ENCODE measurements at places on chromosomes 4 and X.
A peak's percentile ranks its signal among the peaks of the same experiment; 100 is the strongest.

GRCh38 chr4:113607998-113608397 lies 153.5 kb downstream of the CAMK2D start:
- H3K27ac ChIP-seq = no peak overlapping the region
- peaks cover 7% of the 10 kb centered on the region for H3K4me1 ChIP-seq
- no peaks in the 10 kb centered on the region for H3K27me3 ChIP-seq
- no peak overlapping the region for H3K4me3 ChIP-seq
- no peak for DNase-seq

GRCh38 chrX:8939322-8939721 lies 94.6 kb downstream of the FAM9B start:
- H3K27ac ChIP-seq = no peak overlapping the region
- H3K36me3 ChIP-seq = no peaks in the 10 kb centered on the region
- H3K4me1 ChIP-seq = no peaks in the 10 kb centered on the region
- H3K4me3 ChIP-seq = no peak overlapping the region

GRCh38 chr4:145481942-145482208 lies 222 bp downstream of the SMAD1 start:
- peak overlapping the region; percentile 71 for H3K4me3 ChIP-seq
- no peaks in the 10 kb centered on the region for H3K36me3 ChIP-seq
- DNase-seq = no peak
- H3K4me1 ChIP-seq = no peaks in the 10 kb centered on the region
- peak overlapping the region; percentile 99 for H3K27ac ChIP-seq

DNA sequence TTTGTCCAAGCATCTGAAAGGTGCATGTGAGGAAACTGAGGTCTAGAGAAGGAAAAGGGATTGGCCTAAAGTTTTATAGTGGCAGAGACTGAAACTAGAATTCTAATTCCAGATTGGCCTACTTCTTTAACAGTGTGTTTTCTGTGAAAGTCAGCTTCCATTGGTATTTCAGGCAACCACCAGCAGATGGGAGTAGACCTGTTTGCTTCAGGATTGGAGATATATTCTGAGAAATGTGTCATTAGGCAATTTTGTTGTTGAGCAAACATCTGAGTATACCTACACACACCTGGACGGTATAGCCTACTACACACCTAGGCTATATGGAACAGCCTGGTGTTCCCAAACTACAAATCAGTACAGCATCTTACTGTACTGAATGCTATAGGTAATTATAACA lies 207.3 kb upstream of the RADX start:
- H3K4me1 ChIP-seq = no peaks in the 10 kb centered on the region
- no peak overlapping the region for H3K27ac ChIP-seq
- no peaks in the 10 kb centered on the region for H3K36me3 ChIP-seq
- H3K4me3 ChIP-seq = no peak overlapping the region
- H3K27me3 ChIP-seq = no peaks in the 10 kb centered on the region
- no peak for DNase-seq

DNA sequence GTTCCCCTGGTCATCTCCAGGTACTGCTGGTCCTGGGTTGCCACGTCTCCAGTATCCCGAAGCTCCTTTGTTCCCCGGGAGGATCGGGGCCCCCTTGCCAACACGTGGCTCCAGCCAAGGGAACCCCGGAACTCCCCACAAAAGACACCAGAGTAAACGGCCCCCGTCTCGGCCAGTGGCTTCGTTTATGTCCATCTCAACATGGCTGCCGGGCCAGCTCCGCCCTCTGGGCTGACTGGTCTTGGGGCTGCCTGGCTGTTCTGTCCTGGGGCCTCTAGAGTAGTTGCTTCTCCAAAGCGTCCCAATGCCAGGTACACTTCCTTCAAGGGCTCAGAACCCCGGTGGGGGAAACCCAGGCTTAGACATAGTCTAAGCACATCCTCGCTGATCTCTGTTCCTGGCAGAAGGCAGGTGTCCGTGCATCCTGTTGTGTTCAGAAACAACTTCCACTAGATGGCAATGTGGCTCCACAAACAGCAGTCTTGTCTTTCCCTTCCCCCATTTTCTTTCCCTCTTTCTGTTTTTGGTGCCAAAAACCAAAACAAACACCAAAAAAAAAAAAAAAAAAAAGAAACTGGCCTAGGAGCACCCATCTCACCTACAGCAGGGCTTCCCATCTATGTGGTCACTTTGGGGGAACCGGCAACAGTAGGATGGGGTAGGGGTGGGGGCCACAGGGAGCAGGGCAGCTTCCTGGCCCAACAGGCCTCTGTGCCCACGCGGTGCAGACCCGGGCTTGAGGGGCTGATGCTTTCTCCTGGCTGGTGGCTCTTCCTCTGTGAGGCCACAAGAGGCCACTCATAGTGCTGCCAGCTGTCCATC lies 35.3 kb downstream of the NBDY start:
- H3K27ac ChIP-seq = no peak overlapping the region
- no peaks in the 10 kb centered on the region for H3K36me3 ChIP-seq
- no peak overlapping the region for H3K4me3 ChIP-seq
- no peaks in the 10 kb centered on the region for H3K4me1 ChIP-seq
- DNase-seq = no peak

GRCh38 chr4:139978692-139979091 lies 175.3 kb downstream of the MAML3 start:
- peaks cover 38% of the 10 kb centered on the region for H3K4me1 ChIP-seq
- no peak overlapping the region for H3K4me3 ChIP-seq
- no peaks in the 10 kb centered on the region for H3K27me3 ChIP-seq
- no peak overlapping the region for H3K27ac ChIP-seq
- no peak for DNase-seq
- H3K36me3 ChIP-seq = no peaks in the 10 kb centered on the region

DNA sequence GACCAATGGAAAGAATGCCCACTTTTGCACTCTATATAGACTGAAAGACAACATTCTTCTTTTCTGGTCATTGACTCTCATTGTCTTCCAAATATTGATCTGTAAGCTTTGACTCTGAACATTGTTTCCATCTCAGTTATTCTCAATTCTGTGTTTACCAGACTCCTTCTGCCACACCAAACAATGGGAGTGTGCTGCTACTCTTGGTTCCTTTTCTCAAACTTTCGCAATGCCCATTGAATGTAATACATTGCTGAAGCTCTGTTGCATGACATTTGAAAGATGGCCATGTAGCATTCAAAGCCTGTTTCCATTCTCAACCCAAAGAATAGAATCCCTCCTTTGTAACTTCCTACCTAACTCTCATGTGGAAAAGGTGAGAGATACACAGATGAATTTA lies 136.2 kb downstream of the BTC start:
- H3K4me3 ChIP-seq = no peak overlapping the region
- H3K27ac ChIP-seq = no peak overlapping the region
- no peaks in the 10 kb centered on the region for H3K27me3 ChIP-seq
- no peaks in the 10 kb centered on the region for H3K36me3 ChIP-seq
- H3K4me1 ChIP-seq = no peaks in the 10 kb centered on the region

DNA sequence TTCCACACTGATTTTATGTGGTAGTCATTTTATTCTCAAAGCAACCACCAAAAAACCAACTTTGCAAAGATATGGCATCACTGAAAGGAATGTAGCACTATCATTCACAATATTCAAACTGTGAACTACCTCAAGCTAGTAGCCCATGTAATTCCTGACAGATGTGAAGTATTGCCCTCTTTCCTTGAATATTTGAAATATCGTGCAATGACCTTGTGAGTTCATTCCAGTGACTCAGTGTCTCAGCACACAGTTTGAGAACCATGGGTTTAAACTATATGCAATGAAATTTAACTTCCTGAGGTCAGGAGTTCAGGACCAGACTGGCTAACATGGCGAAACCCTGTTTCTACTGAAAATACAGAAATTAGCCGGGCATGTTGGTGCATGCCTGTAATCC lies 20.9 kb upstream of the IQCM start:
- no peak overlapping the region for H3K27ac ChIP-seq
- H3K4me3 ChIP-seq = no peak overlapping the region
- no peaks in the 10 kb centered on the region for H3K36me3 ChIP-seq
- no peaks in the 10 kb centered on the region for H3K4me1 ChIP-seq
- no peak for DNase-seq

DNA sequence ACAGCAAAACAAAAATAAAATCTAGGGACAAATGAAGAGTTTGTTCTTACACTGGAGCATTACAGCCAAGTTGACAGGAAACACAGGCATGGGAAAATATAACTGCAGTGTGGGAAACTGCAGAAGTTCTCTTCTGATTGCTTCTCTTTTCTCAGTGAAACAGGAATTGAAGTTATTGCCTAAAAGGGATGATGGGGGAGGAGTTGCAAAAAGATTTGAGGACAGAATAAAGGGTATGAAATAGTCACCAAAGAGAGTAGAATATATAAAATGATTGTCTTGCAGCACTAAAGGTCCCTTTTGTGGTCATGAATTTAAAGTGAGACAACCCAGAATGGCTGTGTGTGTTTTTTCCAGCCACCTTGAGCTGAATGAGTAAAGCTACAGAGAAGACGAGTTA lies 103.7 kb downstream of the JADE1 start:
- H3K4me3 ChIP-seq = no peak overlapping the region
- no peaks in the 10 kb centered on the region for H3K4me1 ChIP-seq
- no peak for DNase-seq
- H3K27me3 ChIP-seq = no peaks in the 10 kb centered on the region
- no peaks in the 10 kb centered on the region for H3K36me3 ChIP-seq

DNA sequence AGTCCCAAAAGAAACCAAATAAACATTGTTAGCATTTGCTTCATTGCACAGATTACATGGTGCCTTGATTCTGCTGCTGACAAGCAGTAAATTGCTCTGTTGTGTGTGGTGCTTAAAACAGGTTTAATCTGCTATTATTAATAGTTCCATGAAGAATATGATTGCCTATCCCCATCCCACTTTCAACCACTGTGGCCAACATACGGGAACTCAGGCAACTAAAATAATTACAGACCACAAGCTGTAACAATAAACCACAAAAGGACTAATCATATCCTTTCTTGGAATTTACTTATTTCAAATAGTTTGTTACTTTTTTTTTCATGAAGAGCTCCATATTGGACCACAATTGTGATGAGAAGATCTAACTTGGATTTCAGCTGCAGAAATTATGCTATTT lies 131.5 kb downstream of the PACRGL start:
- no peak for DNase-seq
- H3K4me3 ChIP-seq = no peak overlapping the region
- no peaks in the 10 kb centered on the region for H3K36me3 ChIP-seq
- H3K4me1 ChIP-seq = no peaks in the 10 kb centered on the region

DNA sequence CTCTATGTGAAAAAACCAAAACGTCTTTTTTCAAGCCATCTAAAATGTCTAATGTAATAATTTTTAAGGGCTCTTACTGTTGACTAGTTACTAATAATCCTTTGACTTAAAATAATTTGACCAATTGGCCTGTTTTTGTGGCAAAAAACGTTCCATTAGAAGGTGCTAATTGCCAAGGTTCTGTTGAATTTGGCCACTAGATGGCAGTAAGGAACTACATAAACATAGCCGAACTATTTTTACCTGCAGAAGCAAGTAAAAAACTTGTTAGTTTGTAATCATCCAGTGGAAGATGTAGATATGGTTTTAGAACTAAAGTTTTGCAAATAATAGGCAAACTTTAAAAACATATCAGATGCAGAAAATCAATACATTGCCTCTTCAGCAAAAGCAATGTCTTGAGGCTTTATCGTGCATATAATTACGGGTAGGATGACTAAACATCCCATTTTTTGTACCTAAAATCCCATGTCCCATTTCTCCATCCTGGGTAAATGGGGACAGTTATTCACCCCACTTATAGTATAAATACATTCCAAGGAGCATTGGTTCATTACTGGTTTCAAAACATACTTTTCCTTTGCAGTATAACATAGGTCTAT lies 57.6 kb downstream of the PROM1 start:
- H3K4me1 ChIP-seq = peaks cover 27% of the 10 kb centered on the region
- no peaks in the 10 kb centered on the region for H3K36me3 ChIP-seq
- no peak overlapping the region for H3K4me3 ChIP-seq

GRCh38 chr4:80409809-80410208 lies 74.3 kb downstream of the CFAP299 start:
- no peaks in the 10 kb centered on the region for H3K27me3 ChIP-seq
- H3K36me3 ChIP-seq = no peaks in the 10 kb centered on the region
- H3K4me1 ChIP-seq = no peaks in the 10 kb centered on the region
- DNase-seq = no peak
- no peak overlapping the region for H3K4me3 ChIP-seq
- no peak overlapping the region for H3K27ac ChIP-seq

- no peaks in the 10 kb centered on the region for H3K4me1 ChIP-seq
- no peak for DNase-seq
- no peak overlapping the region for H3K27ac ChIP-seq
Measured at GRCh38 chr4:150411520-150411919, 170.4 kb upstream of the MAB21L2 start.

DNA sequence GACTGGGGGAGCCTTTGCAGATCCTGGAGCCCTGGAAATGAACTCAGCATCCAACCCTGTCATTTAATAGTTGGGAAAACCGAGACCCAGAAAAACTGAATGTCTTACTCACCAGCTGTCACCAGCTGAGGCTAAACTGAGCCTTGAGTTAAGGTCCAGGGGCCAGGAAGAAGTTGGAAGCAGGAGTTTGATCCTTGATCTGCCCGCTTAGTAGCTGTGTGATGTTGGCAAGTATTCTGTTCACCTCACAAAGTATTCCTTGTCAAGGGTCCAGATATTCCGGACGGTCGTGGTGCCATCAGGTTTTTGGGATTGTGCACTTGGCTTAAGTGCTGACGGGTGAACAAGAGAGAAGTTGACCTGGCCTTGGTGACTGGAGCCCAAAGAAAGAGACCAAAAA lies 30.7 kb upstream of the PROM1 start:
- H3K27ac ChIP-seq = no peak overlapping the region
- H3K4me1 ChIP-seq = no peaks in the 10 kb centered on the region
- no peak for DNase-seq
- no peak overlapping the region for H3K4me3 ChIP-seq
- H3K27me3 ChIP-seq = no peaks in the 10 kb centered on the region

DNA sequence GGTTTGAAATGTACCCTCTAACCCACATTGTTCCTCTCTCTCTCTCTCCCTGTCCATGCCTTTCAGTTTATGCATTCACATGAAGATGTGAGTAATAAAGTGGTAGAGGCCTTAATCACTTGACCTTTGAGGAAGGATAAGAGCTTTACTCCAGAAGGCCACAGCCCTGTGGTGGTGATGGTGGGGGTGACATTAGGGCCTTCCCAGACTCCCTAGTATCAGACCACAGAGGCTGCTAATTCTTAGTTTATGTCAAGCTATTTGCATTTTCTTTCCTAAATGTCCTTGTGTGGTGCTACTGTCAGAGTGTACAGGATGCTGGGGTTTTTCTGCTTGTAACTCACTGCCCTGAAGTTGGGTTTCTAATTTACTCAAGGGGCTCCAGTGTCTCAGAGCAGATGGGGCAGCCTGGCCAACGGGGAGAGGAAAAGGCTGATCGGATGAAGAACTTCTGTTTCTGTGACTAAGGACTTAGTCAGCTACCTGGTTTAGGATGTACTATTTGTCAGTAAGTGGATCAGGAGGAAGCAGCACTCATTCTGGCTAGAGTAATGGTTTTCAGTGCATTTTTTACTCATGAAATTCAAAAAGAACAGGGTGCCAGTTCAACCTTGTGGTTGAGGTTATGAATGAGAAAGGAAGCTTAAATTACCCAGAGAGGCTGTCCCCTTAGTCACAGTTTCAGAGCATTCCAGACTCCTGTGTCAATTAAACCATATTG lies 509.6 kb upstream of the DIPK2B start:
- H3K27me3 ChIP-seq = no peaks in the 10 kb centered on the region
- no peak for DNase-seq
- no peak overlapping the region for H3K27ac ChIP-seq
- H3K36me3 ChIP-seq = no peaks in the 10 kb centered on the region

- no peaks in the 10 kb centered on the region for H3K36me3 ChIP-seq
- peak within 1 kb of the TSS; percentile 67 for H3K4me3 ChIP-seq
- DNase-seq = no peak
- no peak within 1 kb of the TSS for H3K27ac ChIP-seq
- H3K4me1 ChIP-seq = peaks cover 10% of the 10 kb centered on the region
Measured at GRCh38 chr4:52750819-52751486, at the start of gene ERVMER34-1. TSS of gene ERVMER34-1 (minus strand) at chr4:52751425. CDS start at chr4:52745520, 5,905 bp downstream.

Data from tibial artery (tissue), 4 donors.